ENCODE measurements at places on chromosomes 3 and 15.

- DNase-seq, result peak; percentile 82
Measured at GRCh38 chr3:123642182-123642956, 57.5 kb upstream of the HACD2 start.

GRCh38 chr15:47473106-47473725 lies 244.1 kb upstream of the SEMA6D start:
- peak; percentile 17 for DNase-seq

GRCh38 chr3:142953443-142953842 lies 10.0 kb downstream of the PAQR9 start:
- no peak for DNase-seq

DNA sequence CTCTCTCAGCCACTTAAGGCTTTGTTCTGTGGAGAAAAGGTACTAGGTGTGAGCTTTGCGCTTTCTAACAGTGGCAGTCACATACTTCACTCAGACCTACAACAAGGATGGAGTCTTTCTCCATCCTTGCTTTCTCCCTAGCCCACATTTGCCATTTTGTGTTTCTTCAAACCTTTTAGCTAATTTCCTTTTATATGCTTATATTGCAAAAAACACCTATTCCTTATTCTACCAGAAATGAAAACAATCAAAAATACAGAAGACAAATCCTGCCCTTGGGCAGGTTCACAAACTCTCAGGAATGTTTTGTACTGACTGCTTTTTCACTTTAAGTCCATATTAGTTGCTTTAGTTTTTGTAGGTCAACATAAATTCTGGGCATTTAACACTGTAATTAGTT lies 914.2 kb downstream of the SQOR start:
- no peak for DNase-seq

DNA sequence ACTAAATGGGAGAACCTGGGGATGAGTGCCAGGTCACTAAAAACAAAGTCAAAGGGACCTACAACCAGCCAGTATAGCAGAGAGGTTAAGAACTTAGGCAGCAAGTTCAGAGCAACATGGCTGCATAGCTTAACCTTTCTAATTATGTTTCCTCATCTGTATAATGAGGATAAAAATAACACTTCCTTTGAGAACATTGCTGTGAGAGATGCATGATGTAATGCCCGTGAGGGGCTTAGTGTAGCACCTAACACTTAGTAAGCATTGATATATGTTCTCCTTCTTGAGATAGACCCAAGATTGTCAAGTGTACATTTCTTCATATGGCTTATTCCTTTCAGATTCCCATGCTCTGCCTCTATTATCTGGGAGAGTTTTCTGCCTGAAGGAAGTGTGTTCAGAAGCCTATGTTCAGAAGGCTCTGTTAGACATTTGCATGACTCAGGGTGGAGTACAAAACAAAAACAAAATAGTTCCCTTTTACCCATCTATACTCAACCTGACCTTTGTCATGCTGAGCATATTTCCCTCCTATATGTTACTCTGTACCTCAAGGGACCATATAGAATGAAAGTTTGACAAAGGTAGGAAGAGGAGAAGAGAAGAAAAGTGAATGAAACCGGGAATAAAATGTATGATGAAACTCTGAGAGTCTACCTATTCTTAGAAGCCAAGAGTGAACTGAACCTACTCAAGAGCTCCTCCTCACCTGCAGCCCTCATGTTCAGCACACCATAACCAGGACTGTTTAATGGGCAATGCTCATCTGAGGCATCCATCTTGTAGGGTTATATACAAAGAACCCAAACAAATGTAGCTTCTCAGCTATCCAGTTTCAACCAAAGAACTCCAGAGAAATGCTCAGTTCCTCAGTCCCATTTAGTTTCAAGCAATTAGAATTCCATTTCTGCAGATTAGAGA lies 70.7 kb upstream of the KCNMB2 start:
- DNase-seq, result no peak

Measured in kidney (tissue), 22 donors.